ENCODE measurements at places on chromosomes 4 and X.

GRCh38 chr4:105461221-105461620 lies 12.6 kb downstream of the PPA2 start:
- peak; percentile 98 for DNase-seq

DNA sequence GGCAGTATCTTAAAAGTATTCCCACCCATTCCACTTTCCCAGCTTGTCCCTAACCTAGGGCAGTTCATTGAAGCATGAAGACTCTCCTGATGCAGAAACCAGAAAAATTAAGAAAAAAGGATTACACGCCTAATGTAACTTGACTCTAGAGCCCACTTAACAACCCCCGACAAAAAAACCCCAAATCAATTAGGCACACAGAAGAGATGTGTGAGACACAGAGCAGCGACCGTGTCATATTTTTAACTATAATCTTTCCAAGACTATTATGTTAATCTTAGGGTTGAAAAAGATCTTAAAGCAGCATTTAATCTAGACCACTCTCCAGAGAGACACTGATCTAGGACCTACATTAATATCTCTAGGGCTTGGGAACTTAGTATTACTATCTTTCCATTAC lies 1.3 kb downstream of the YTHDC1 start:
- peak; percentile 5 for DNase-seq

GRCh38 chr4:125390126-125390525 lies 75.4 kb downstream of the FAT4 start:
- DNase-seq, result no peak

- no peak for DNase-seq
These were observed 216.2 kb upstream of the VEGFC start for GRCh38 chr4:177008836-177009501.

DNA sequence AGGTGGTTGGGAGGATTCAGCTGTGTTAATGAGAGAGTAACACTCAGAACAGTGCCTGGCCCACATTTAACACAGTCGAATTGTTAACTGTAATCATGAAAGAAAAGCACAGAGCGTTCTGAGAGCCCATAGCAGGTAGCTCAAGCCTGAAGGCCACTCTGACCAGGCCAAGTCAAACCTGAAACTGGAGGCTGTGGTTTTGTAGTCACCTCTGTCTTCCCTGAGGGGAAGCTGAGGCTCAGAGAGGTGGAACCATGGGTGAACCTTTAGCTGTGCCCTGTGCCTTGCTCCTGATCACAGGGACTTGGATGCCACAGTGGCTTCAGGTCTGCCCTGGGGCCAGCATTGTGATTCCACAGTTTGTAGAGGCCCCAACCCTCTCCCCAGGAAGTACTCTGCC lies 16.6 kb upstream of the UBA1 start:
- no peak for DNase-seq

DNA sequence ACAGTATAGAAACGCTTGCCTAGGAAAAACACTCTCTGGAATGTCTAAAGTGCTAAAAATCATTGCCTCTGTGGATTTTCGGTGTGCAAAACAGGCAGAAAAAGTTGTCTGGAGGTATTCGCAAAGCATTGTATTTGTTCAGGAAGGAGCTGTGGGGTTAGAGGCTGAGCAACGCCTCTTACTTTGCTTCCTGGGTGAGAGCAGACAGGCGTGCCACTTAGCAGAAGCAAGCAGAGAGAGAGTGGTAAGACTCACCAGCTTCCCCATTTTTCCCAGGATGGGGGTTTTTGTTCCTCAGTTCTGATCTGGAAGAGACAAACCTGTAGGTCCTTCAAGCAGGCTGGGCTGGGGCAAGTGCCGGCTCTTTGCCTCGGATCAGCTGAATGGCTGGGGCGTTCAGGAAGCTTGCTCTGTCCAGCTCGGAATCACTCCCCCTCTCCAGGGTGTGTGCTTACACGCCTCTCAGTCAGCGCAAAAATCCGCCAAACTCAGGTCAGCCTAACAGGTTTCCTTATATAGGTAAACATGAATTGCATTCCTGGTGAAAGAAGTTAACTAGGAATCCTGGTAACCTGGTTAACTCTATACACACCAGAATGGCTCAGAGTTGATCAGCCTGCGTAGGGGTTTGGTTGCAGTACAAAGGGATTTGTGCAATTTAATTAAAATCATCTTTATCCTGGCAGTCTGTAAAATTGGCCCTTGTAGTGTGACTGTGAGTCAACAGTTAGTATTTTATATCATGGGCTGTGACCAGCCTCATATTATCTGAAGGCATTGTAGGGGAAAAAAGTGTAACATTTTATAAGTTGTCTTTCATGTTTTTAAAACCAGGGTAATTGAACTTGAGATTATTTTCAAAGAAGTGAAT lies 213.1 kb upstream of the MID1 start:
- DNase-seq, result no peak

DNA sequence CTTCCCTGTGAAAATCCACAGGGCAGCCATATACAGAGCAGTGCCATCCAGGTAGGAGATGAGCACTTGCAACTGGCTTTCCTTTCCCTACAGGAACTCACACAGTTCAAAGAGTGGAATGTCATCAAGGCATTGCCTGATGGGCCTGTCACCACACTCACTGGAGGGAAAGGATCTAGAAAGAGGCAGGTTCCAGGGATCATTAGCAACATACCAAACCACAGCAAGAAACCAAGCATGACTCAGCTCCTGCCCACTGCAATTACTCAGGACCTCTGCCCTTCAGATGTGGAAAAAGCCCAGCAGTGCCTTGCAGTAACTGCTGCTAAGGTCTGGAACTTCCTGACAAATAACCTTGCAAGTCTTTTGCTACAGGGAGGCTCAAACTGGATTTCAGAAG lies 101.2 kb downstream of the ZNF674 start:
- DNase-seq, result peak; percentile 37

DNA sequence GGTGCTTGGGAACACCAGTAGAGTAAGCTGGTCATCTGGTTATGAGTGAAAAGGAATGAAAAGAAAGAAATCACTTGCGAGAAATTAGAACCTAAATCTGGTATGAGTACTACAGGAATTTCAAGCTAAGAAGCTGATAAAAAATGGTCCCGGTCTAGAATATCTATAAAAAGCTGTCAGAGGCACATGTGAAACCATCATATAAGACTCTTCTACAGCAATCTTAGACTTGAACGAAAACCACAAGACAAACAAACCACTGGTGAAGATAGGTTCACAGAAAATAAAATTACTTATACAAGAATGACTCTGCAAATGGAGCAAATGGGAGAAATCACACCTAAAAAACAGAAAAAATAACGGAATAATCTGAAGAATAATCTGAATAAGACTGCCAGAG lies 69.9 kb downstream of the KDR start:
- no peak for DNase-seq

DNA sequence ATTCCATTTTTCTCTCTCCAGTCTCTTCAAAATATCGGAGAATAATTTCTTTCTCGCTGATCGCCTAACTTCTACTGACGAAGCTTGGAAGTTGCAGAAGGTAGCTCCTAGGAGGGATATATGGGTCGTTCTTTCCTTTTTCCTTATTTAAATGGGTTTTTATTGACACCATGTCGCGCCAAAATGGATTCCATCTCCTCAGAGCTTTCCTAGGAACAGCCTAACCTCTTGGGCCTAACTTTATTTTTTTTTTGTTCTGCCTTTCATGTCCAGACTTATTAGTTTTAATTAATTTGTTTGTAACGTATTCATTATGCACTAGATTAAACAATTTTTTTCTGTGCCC lies 359.4 kb upstream of the ZCCHC13 start:
- DNase-seq, result peak; percentile 38

- DNase-seq, result no peak
These were observed 16.9 kb upstream of the PHEX start for GRCh38 chrX:22015139-22015750.

- no peak for DNase-seq
These were observed 13.2 kb downstream of the HS3ST1 start for GRCh38 chr4:11415409-11416070.

GRCh38 chrX:10049236-10049635 lies 82.1 kb downstream of the CLDN34 start:
- DNase-seq, result no peak

- no peak for DNase-seq
These were observed 20.1 kb downstream of the ETNPPL start for GRCh38 chr4:108742451-108743420.

GRCh38 chr4:122458625-122459024 lies 2.1 kb upstream of the IL2 start:
- no peak for DNase-seq

GRCh38 chrX:106378616-106379015 lies 210.5 kb downstream of the PWWP3B start:
- DNase-seq, result no peak

DNA sequence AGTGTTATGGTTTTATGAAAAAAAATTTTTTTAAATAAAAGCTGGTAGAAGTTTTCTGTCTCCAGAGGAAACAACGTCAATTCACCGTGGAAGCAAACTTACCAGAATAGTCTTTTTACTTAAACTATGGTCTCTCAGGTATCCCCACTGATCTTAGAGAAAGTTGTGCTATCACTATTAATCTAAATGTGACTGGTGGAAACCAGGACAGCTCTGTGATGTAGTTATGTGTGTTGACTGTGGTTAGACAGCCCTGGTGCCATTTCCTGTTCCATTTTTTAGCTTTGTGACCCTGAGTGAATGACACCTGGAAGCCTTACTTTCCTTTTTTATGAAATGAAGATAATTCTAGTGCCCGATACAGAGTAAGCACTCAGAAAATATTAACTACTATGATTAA lies 111.8 kb upstream of the HUWE1 start:
- DNase-seq, result no peak

DNA sequence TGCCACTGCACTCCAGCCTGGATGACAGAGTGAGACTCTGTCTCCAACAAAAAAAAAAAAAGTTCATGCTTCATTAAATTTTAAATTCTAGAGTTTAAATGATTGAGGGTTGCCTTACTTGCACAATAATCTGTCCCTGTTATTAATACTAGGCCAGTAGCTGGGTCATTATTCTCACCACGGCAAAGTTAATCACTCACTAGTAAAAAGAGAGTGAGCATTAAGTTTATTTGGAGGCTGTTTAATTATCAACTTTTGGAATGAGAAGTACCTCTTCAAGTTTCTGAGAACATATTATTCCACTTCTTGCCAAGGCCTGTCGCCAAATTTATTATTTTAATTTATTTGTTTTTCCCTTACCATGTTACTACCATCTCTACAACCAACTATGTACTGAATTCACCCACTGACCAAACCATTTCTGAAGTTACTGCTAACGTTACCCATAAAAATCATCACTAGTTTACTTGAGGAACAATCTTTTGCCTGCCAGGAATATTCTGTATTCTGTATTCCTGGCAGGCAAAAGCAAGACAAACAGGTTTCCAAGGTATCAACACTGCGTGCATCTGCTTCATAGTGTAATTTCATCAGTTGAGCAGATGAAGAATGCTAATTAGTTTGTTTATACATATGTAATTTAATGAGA lies 26.5 kb downstream of the GUCY1A1 start:
- DNase-seq, result no peak

GRCh38 chr4:122434285-122434684 lies 22.2 kb downstream of the IL2 start:
- no peak for DNase-seq

- DNase-seq, result no peak
These were observed 80.1 kb downstream of the CENPC start for GRCh38 chr4:67465032-67465762.

GRCh38 chrX:18654875-18655836 lies 16.8 kb downstream of the RS1 start:
- no peak for DNase-seq

GRCh38 chr4:136864604-136865185 lies 667.6 kb downstream of the PCDH18 start:
- DNase-seq, result peak; percentile 74

DNA sequence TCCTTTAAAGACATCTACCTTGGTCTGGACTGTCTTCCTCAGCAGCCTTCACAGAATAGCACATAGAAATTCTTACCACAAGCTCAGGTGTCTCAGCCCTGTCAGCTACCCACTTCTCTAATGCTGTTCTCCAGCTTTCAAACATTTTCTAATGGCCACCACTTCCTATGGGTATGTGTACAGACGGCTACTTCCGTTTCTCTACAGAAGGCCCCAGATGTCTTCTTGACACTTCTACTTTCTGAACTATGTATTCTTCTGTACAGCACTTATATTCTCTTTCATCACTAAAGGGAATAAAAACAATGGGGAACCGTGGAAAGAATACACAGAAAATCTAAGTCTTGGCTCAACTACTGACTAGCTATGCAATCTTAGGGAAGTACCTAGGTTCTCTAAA lies 13.3 kb downstream of the OPHN1 start:
- DNase-seq, result no peak

GRCh38 chrX:133813971-133814370 lies 171.4 kb downstream of the GPC3 start:
- no peak for DNase-seq

DNA sequence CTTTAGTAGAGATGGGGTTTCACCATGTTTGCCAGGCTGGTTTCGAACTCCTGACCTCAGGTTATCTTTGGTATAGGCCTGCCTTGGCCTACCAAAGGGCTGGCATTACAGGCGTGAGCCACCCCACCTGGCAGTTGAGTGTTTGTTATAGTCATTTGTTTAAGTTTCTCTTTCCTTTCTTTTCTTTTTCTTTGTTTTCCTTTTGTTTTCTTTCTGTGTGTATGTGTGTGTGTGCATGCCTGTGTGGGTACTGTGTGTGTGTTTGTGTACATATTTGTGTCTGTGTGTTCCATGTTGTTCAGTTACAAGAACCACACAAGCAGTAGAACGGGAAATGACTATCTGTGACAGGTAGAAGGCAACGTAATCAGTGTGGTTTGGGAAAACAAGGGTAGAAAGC lies 624.9 kb downstream of the FSTL5 start:
- DNase-seq, result no peak

DNA sequence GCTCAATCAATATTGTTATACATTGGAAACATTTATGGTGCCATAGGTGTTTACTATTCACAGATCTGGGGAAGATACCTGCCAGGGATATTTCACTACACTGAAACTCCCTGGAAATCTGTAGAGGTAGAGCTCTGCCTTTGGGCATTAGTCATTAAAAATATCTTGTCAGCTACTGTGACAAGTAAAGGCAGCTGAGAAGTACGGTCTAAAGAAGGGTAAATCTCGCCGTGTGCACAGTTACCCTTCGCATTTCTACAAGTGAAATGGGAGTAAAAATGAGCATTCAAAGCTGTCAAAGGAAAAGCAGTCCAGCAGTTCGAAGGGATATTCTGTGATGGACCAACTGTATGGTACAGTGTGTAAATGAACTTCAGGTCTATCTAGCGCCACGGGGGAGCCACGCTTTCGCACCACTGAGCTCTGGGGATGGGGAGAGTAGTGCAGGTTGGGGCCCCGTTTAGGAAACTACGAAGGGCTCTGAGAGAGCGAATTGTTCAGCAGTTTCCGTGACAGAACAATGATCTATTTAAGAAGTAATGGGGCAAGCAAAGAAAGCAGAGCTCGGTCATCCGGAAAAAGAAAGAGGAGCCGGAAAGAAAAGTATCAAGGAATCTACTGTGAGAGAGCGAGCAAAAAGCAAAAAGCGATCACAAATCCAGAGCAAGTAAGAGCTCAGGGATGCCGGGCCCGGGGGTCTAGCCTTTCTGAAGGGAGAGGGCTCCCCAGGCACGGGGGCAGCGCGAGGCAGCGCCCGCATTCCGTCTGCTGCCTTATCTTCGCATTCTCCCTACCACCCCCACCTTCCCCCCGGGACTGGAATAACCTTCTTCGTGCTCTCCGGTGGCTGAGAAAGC lies 646 bp downstream of the TIGD4 start:
- DNase-seq, result peak; percentile 51

- no peak for DNase-seq
These were observed 49.9 kb downstream of the FRMD7 start for GRCh38 chrX:132077912-132078311.

All from hematopoietic multipotent progenitor cell treated with erythropoietin and hydrocortisone succinate and interleukin-3 and kit ligand, for 8 days (in vitro differentiated cells).